ENCODE measurements at places on chromosomes 6 and 20.

GRCh38 chr6:118263921-118264486 lies 284.1 kb upstream of the PLN start:
- DNase-seq = peak; percentile 71

DNA sequence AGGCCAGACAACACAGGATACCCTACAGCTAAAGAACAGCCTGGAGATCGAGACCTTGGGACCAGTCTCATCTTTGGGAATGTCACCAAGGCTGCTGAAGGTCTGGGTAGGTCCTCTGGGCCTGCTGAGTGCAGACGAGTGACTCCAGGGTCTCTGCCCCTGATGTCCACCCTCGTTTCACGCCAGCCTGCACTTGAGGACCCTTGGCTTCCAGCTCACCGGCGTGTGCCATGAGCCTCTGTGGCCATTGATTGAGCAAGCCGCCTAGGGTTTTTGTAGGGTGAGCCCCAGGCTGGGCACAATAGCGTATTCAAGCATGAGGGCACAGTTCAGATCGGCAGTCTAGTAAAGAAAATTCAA lies 4.3 kb downstream of the BPHL start:
- DNase-seq = no peak

DNA sequence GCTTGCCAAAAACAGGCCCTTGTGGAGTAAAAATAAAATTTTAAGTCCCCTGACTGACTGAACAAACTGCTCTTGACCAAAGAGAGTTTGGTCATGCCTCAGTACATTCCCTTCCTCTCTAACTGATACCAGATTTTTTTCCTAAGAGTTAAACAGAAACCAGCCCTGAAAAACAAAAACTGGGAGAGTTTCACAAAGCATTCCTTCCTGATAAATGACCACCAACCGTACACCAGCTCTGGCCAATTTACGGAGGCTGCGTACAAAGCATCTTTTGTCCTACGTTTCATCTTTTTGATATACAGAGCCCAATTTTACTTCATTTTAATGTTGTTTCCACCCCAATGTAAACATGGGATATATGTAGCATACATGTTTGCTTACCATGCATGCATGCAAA lies 477.4 kb upstream of the HTR1E start:
- no peak for DNase-seq

DNA sequence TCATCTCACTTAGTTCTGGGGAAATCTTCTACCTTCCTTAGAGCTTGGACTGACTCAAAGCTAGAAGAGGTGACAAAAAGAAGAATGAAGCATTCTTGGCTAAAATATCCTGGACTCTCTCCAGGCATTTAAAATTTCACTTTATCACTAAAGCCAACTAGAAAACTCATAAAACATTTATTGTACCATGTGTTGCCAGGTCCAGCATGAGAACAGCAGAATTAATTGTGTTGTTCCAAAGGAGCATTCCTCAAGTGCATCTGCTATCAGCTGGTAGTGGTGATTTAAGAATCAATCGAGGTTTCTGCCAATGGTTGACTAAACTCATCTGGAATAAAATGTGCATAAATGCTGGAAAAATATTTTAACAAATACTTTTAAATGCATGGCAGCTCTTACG lies 147.3 kb upstream of the SSTR4 start:
- no peak for DNase-seq

All from NCI-H69 (cell line).